Karpas-422 (cell line): ENCODE measurements at places on chromosomes 5 and 9. TPM values are rescaled to one million over a fixed set of nuclear protein-coding genes. Genes with fewer than 3 reads are reported as not detected.

Gene SLC25A48
- total RNA-seq, result not detected in 2 replicates

Gene EQTN
- not detected in 2 replicates for total RNA-seq

Gene COL27A1
- not detected in 2 replicates for total RNA-seq

Gene TMEM215
- not detected in 2 replicates for total RNA-seq

Gene CRB2
- not detected in 2 replicates for total RNA-seq

Gene DMRT3
- not detected in 2 replicates for total RNA-seq

Gene CTSV
- 0.22 and 6.5 TPM in 2 replicates for total RNA-seq

Gene GABRA1
- not detected in 2 replicates for total RNA-seq

Gene DMRT2
- total RNA-seq, result not detected in 2 replicates

Gene TPD52L3
- total RNA-seq, result not detected in 2 replicates

Gene RELL2
- total RNA-seq, result 20.4 and 48.3 TPM in 2 replicates

Gene NR6A1
- 3.1 and 3.2 TPM in 2 replicates for total RNA-seq

Gene SEMA4D
- total RNA-seq, result 2.3 and 5.3 TPM in 2 replicates

Gene LHX6
- total RNA-seq, result not detected in 2 replicates

Gene SLC46A2
- total RNA-seq, result not detected in 2 replicates

Gene F2RL2
- not detected in 2 replicates for total RNA-seq

Gene COL15A1
- 0.40 and 0.93 TPM in 2 replicates for total RNA-seq

Gene SH3TC2
- not detected in 2 replicates for total RNA-seq

Gene IL3
- not detected in 2 replicates for total RNA-seq

Gene APBB3
- total RNA-seq, result 33.2 and 42.2 TPM in 2 replicates

Gene FSD1L
- total RNA-seq, result 1.1 and 1.6 TPM in 2 replicates

Gene IFNA13
- total RNA-seq, result not detected in 2 replicates

Gene AHRR
- total RNA-seq, result 2.5 and 2.6 TPM in 2 replicates

Gene TAS2R1
- not detected in 2 replicates for total RNA-seq

Gene PCDHB10
- total RNA-seq, result 0.11 TPM in 1 of 2 replicates, not detected in the other

Gene RANBP6
- total RNA-seq, result 16.8 and 21.0 TPM in 2 replicates

Gene UNC13B
- not detected in 2 replicates for total RNA-seq

Gene SHC3
- 0.04 TPM in 1 of 2 replicates, not detected in the other for total RNA-seq

Gene NPDC1
- total RNA-seq, result not detected in 2 replicates

Gene TXNDC8
- not detected in 2 replicates for total RNA-seq

Gene LTC4S
- total RNA-seq, result 2.3 TPM in 1 of 2 replicates, not detected in the other

Gene AFAP1L1
- 1.6 TPM in 1 of 2 replicates, not detected in the other for total RNA-seq
